GM23338 (cell line): ENCODE measurements at places on chromosomes 12 and 14. TPM values are rescaled to one million over a fixed set of nuclear protein-coding genes. Genes with fewer than 3 reads are reported as not detected.
A peak's percentile ranks its signal among the peaks of the same experiment; 100 is the strongest.

DNA sequence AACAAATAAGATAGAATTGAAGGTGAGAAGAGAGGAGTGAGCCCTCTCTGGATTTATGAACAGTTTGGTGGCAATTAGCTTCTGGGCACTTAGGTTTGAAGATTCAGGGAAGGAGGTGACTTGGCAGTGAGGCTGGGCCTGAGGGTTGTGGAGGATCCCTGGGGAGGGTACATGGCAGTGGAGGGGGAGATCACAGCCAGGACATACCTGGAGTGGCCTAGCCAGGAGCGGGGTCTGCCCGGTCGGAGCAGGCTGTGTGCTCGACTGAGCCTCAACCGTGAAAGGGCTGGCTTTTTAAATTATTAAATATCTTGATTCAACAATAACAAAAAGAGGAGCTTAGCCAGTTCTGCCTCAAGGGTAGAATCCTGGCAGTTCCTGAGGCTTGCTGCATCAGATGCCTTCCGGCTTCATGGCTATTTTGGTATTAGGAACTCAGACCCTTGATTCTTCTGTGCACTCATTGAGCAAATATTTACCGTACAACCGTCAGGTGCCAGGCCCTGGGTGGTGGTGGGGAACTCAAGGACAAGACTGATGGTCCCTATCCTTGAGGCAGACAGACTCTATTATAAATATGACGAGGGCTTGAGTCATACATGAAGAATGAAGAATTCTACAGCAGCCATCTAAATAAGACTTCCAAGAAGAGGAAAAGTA lies 73.4 kb downstream of the SPTB start:
- H3K27ac ChIP-seq, result no peak overlapping the region
- no peaks in the 10 kb centered on the region for H3K36me3 ChIP-seq
- no peaks in the 10 kb centered on the region; the same call in 1 of the 2 replicates for H3K4me1 ChIP-seq
- DNase-seq, result no peak

Gene GPRC5D
- polyA plus RNA-seq, result not detected in 2 replicates

DNA sequence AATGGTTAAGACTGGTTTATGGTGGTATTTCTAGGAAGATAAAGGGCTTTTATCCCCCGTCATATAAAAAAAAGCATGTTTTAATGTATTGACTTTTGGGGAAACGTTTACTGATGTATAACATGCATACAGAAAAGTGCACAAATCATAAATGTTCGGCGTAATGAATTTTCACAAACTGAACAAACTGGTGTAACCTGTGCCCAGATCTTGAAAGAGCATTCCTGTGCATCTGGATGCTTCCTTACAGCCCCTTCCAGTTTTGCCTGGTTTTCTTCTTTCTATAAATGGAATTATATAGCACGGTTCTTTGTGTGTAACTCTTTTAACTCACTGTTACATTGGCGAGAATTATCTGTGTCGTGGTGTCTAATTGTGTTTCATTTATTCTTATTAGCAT lies 693.8 kb upstream of the TBX3 start:
- no peak overlapping the region for H3K27ac ChIP-seq
- no peak overlapping the region for H3K4me3 ChIP-seq
- no peaks in the 10 kb centered on the region for H3K36me3 ChIP-seq

Gene PLEKHH1
- 14.7 and 15.4 TPM in 2 replicates for polyA plus RNA-seq

DNA sequence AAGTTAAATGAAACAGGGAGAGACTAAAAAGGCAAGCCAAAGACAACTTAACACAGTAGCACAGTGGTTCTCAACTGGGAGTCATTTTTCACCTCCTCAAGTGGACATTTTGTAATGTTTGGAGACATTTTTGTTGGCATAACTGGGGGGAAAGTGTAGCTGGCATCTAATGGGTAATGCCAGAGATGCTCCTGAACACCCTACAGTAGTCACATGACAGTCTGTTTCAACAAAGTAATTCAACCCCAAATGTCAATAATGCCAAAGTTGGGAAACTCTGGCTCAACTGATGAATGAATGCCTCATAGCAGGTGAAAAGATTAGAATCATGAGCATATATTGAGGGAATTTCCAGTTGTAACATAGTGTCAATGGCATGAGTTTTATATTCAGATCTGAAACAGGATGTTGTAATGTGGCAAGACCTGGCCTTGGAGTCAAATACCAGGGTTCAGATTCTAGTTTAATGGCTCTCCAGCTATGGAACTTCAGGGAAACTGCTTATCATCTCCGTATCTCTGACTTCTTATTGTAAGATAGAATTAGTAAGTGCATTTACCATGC lies 2.4 kb upstream of the OR4K5 start:
- H3K27me3 ChIP-seq, result no peaks in the 10 kb centered on the region
- H3K4me1 ChIP-seq, result no peaks in the 10 kb centered on the region
- no peak for DNase-seq
- no peak overlapping the region for H3K27ac ChIP-seq
- H3K36me3 ChIP-seq, result peaks cover 37% of the 10 kb centered on the region
- H3K4me3 ChIP-seq, result no peak overlapping the region; the same call in 1 of the 2 replicates

GRCh38 chr14:97031530-97031929 lies 234.3 kb downstream of the VRK1 start:
- H3K27ac ChIP-seq, result no peak overlapping the region
- no peak overlapping the region for H3K4me3 ChIP-seq
- H3K27me3 ChIP-seq, result peaks cover 39% of the 10 kb centered on the region
- no peak for DNase-seq

Gene ST8SIA1
- polyA plus RNA-seq, result 2.1 and 2.5 TPM in 2 replicates

DNA sequence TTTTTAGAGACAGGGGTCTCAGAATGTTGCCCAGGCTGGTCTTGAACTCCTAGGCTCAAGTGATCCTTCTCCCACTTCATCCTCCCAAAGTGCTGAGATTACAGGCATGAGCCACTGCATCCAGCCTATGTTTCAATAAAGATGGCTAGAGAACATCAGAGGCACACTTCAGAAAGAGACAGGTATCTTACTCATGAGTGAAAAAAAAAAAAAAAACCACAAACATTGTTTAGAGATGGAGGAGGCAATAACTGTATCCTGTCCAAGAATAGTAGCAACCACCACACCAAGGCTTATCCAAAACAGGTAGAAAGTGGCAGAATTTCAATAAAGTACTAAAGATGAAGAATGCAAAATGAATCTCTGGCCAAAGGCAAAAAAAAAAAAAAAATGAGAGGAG lies 30.3 kb downstream of the EEA1 start:
- H3K4me1 ChIP-seq, result no peaks in the 10 kb centered on the region; the same call in 1 of the 2 replicates
- H3K36me3 ChIP-seq, result no peaks in the 10 kb centered on the region
- H3K27me3 ChIP-seq, result no peaks in the 10 kb centered on the region
- H3K4me3 ChIP-seq, result no peak overlapping the region
- no peak for DNase-seq

Gene MVK
- 16.7 and 18.5 TPM in 2 replicates for polyA plus RNA-seq

Gene BMP4
- polyA plus RNA-seq, result 2.5 and 3.0 TPM in 2 replicates

Gene PRR4
- polyA plus RNA-seq, result 4.1 and 7.9 TPM in 2 replicates

GRCh38 chr12:74111688-74112360 lies 425.8 kb upstream of the ATXN7L3B start:
- no peaks in the 10 kb centered on the region for H3K36me3 ChIP-seq
- DNase-seq, result peak; percentile 80
- H3K27me3 ChIP-seq, result no peaks in the 10 kb centered on the region
- no peak overlapping the region for H3K4me3 ChIP-seq
- H3K27ac ChIP-seq, result no peak overlapping the region

Gene CLEC4E
- polyA plus RNA-seq, result not detected in 2 replicates

Gene LIN7A
- polyA plus RNA-seq, result 5.7 and 6.2 TPM in 2 replicates

DNA sequence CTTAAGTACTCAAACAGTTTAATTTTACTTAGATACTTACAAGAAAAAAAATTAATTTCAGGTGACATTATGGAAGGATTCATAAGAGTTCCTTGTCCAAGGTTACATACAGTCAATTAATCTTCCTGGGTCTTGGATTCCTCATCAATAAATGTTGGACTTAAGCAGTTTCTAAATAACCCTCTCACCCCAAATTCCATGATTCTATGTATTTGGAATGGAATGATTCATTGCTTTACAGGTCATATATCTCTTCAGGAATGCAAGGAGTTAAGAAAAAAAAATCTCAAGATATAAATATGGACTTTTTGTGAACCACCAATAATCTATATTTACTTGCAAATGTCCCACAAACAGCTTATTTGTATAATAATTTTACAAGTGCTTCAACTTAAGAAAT lies 84.2 kb upstream of the BMP4 start:
- no peaks in the 10 kb centered on the region for H3K27me3 ChIP-seq
- H3K4me3 ChIP-seq, result no peak overlapping the region
- H3K4me1 ChIP-seq, result no peaks in the 10 kb centered on the region
- H3K27ac ChIP-seq, result no peak overlapping the region
- no peaks in the 10 kb centered on the region for H3K36me3 ChIP-seq
- no peak for DNase-seq

DNA sequence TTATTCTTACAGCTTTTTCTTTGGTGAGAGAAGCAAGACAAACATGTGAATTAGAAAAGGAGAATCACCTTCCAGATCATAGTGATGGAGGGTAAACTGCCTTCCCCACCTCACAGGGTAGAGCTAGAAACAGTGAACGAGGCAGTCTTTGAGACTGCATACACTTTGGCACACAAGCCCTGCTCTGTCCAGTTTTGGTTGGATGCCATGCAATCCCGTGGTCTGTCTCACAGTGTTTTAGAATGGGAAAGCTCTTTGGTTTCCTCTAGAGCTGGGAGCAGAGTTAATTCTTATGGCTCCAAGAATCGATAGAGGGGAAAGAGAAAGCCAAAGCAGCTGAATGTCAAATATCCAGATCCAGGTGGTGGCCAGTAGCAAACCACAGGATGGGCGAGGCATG lies 21.9 kb downstream of the TDP1 start:
- H3K4me1 ChIP-seq, result no peaks in the 10 kb centered on the region
- H3K36me3 ChIP-seq, result peaks cover 30% of the 10 kb centered on the region
- no peak for DNase-seq
- no peak overlapping the region for H3K27ac ChIP-seq
- no peak overlapping the region for H3K4me3 ChIP-seq
- H3K27me3 ChIP-seq, result no peaks in the 10 kb centered on the region
